ENCODE measurements at places on chromosomes 1 and 21.

DNA sequence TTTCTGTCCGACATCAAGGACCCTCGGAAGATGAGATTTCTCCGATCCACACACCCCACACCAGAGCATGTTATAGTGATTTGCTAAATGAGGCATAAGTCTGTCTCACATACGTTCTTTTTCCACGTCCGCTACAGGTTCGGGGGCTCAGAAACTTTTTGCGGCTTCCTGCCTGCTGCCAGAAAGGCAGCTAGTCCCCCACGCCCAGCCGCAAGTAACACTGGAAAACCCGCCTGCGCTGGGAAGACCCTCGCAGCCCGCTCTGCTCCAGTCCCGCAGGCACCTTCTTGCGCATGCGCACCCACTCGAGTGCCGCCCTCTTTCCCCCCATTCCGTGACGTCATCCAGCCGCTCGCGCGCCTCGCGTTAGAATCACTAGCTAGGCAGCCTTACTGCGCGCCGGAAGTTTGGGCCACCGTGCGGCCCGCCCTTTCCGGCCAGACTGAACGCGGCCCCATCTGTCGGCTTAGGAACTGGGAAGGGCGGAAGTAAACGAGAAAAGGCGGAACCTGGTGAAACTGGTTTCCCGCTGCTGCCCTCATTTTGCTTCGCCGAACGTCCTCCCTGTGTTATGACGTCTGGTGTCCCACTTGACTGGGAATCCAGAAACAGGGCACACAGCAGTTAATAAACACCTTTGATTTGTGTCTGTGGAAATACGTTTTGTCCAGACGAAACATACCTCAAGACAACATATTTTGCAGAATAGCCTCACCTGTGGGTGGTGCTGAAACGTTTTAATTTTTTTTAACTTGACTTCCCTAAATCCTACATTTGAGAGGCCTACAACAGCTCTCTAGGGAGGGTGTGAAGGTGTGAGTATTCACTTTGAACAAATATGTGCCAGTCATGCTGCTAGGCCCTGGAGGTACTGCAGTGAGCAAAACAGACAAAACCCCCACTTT lies at the start of gene C1orf74:
Gene C1orf74, minus strand, starts transcription at position 295 of the 905 bp plus-strand sequence. CDS start 925 bp downstream, outside the sequence.
- peak; percentile 98 for DNase-seq

DNA sequence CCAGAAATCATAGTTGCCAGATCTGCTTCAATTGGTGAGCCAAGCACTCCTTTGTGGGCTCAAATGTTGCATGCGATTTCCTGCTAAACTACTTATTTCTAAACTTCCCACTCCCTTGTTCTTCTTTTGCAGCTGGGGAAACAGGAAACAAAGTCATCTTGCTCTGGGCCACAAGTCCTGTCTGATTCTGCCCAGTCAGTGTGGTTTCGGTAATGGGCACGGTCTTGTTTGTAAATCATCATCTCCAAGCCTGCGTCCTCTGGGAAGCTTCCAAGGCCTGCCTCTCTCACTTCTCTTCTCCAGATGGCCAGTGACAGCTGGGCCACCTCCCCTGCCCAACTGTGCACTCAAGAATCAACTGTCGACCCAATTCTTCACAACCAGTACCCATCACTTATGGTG lies 4.4 kb downstream of the S100A8 start:
- DNase-seq: no peak

- no peak for DNase-seq
These were observed 222.4 kb upstream of the JUN start for GRCh38 chr1:59006289-59006658.

- DNase-seq: no peak
These were observed 127.5 kb downstream of the UCK2 start for GRCh38 chr1:165954940-165955339.

DNA sequence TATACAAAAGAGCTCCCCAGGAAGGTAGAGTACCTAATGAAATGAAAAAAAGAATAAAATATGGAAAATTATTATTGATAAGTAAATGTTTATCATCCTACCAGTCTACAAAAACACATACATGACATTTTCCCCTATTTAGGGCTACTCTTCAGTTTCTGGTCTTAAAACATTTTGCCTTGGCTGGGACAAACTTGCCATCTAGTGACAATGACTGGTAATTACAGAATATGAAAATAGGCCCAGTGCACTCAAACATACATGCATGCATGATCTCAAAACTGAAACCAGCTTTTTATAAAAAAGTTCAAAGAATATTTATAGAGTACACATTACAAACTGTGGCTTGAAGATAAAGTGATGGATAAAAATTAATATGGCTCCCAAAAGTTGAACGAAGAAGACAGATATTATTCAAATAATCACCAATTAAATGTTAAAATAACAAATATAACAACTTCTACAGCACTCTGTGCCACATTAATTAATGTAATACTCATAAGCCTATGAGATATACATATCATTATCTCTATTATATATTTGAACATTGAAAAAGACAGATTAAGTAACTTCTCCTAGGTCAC lies 10.5 kb upstream of the RNPC3 start:
- DNase-seq: peak; percentile 71

GRCh38 chr21:31897311-31897710 lies 24.5 kb downstream of the HUNK start:
- no peak for DNase-seq

GRCh38 chr1:73910062-73910461 lies 287.9 kb downstream of the LRRIQ3 start:
- DNase-seq: no peak

GRCh38 chr1:31762726-31763670 lies 1.1 kb downstream of the ADGRB2 start:
- DNase-seq: peak; percentile 78

- DNase-seq: no peak
These were observed 2.4 kb downstream of the ANKRD65 start for GRCh38 chr1:1418464-1419362.

GRCh38 chr1:164709126-164709525 lies 150.1 kb downstream of the PBX1 start:
- DNase-seq: no peak

DNA sequence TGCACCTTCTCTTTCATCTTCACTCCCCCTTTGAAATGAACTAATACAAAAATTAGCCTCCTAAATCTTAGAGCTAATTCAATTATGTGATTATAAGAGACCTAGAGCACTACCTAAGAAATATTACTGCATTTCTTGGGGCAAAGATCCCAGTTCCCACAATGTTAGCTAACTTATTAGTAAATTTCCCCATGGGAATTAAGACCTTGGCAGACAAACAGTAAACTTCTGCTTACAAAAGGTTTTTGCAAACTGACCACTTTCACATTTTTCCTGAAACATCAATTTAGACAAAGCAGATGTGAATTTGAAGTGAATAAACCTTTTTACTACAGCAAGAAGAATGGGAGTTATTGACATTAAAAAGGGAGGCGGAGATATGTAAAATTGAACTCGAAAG lies 34.6 kb upstream of the LHX8 start:
- no peak for DNase-seq

- no peak for DNase-seq
These were observed 3.1 kb downstream of the EVA1B start for GRCh38 chr1:36320291-36320761.

GRCh38 chr1:100433563-100433962 lies 81.3 kb downstream of the CDC14A start:
- no peak for DNase-seq

GRCh38 chr1:179743679-179744400 lies 749 bp downstream of the FAM163A start:
- DNase-seq: no peak

DNA sequence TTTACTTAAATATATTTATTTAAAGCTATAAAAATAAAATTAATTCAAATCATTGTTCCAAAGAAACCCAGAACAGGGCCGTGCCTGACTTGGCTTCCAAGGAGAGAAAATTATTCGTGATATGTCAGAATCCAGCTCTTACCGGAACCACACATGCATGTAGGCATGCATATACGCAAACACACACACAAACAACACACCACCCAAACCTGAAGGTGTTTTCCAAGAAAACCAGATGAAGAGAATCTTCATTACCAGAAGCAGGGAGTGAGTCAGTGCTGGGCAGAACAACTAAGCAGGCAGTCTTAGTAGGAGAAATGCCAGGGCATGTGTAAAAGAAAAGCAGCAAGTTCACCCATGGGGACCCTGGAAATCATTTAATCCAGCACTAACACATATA lies 432.0 kb upstream of the BEND5 start:
- DNase-seq: no peak

- no peak for DNase-seq
These were observed 49.6 kb downstream of the OSBPL9 start for GRCh38 chr1:51666478-51666877.

DNA sequence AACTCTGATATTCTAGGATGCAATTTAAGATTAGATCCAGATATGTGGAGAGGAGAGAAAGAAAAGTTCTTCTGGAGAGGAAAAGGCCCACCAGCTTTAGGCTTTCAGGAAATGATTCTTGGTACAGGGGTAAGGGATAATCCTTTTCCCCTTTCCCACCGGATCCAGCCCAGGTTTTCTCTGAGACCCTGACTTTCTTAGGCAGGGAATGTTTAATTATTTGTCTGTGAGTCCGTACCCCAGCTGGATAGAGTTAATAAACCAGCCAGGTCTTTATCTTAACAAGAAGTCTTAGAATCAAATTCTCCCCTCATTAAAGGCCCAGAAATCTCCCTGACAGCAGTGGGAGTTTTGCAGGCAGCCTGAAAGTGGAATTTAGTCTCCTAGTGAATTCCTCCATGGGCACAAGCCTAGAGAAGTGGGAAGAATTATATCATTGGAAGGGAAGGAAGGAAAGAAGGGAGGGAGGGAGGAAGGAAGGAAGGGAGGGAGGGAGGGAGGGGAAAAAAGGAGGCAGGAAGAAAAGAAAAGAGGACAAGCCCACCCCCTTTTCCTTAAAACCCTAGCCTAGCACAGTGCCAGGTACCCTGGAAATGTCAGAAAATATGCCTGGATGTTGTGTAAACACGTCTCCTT lies 189.0 kb downstream of the PLPP3 start:
- no peak for DNase-seq

DNA sequence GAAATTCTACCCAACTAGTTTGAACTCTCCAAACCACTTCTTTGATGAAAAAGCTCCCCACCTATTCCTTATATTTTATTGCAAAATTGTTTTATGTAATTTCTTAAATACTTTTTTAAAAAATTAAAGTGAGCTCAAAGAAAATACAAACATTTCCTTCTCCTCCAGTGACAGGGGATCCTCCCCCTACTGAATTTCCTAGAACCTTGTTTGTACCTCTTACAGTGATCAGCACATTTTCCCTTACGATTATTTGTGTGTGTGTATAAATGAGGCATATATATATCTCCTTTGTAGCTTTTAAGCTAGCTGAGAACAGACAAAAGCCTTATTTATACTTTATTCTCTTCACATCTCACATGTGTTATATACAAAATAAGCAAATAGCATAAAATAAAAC lies 44.4 kb downstream of the VAV3 start:
- no peak for DNase-seq

DNA sequence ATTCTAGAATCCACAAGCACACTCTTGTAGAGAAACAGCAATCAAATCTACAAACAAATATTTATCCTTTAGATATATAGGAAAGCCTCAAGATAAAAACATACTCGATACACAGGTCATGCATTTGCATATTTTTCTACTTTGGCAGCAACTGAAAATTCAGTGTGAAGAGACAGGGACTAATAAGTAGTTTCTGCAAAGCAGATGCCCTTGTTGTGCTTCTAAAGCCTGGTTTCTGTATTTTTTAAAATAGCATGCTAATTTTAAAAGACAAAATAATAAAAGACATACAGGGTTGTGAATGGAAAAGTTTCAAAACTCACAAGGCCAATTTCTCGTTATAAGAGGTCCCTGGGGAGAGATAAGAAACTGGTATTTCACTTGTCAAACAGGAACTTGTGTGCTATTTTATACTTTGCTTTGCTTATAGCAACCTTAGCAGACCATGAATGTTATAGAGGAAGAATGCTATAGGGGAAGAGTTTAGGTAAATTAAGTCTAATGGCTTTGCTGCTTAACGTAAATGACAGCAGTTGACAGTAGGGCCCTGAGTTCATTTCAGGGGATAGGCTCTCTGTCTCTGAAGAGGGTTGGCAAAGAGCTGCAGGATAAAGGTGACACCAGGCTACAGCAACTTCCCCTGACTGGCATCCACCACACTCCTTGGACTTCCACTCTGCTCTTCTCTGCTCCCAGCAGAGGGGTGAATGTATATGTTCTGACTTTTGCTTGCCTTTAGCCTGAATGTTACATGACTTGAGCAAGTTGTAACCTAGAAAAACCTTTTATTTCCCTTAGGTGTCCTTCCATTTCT lies 9.4 kb upstream of the RGS13 start:
- no peak for DNase-seq

GRCh38 chr1:43530483-43531106 lies at the start of gene PTPRF:
Gene PTPRF (plus strand): TSS chr1:43530883. CDS start chr1:43545076, 14,193 bp downstream.
- peak; percentile 33 for DNase-seq

GRCh38 chr1:212858461-212859265 lies 588 bp downstream of the FLVCR1 start:
- DNase-seq: no peak

- peak; percentile 14 for DNase-seq
These were observed 47.6 kb downstream of the ARHGEF16 start for GRCh38 chr1:3501856-3502640.

- DNase-seq: peak; percentile 61
These were observed 1.1 kb downstream of the GABPA start for GRCh38 chr21:25735646-25736597.

DNA sequence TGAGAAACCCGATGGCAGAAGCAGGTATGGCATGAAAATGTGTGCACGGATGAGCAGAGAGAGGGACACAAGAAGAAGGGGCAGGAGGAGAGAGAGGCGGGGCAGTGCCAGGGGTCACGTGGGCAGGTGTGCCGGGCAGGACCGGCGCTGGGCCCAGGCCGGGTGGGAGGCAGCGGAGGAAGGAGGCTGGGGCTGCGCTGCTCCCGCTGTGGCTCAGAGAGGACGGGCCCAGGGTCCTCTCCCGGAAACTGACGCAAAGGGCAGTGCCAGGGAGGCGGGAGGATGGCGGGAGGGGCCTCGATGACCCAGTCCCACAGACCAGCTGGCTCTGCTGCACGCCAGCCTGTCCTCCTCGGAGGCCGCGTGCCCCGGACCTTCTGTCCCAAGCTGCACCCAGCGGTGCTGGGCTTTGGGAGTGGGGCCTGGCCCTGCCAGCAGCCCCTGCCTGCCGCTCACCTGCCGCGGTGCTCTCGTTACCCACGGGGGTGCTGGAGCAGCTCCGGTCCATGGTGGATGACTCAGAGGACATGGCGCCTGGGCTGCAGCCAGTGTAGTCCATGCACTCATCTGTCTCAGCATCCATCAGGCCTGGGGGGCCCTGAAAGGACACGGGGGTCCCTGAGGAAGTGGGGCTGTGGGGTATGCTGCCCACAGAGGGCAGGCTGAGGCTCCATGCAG lies 153.9 kb downstream of the CASZ1 start:
- no peak for DNase-seq

DNA sequence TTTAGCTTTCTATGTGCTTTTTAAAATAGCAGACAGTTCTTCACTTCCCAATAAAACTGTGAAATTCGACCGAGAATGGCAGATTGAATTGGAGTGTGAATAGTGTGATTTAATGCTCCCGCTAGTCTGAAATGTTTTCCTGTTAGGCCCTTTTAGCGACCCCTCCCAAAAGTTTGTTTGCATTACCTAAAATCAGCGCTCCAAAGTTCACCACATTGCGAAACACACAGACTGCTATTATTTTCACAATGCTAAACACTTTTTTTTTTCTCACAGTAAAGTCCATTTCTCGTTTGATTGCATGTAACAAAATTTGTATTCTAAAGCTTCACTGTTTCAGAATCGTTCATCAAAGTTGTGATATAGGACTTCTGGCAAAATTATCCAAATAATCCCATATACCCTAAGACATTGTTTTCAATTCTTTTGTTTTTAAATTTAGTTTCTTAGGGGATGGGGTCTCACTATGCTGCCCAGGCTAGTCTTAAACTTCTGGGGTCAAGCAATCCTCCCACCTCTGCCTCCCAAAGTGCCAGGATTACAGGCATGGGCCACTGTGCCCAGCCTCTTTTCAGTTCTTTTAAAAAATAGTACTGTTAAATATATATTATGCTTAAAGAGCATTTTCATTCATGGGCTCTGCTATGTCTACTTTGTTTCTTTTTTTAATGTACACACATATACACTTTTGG lies 76.5 kb upstream of the USH2A start:
- no peak for DNase-seq

Measured in CD4-positive, alpha-beta T cell treated with Interferon alpha-2 for 1 hour (primary cell).